ENCODE measurements at places on chromosomes 4 and X.

DNA sequence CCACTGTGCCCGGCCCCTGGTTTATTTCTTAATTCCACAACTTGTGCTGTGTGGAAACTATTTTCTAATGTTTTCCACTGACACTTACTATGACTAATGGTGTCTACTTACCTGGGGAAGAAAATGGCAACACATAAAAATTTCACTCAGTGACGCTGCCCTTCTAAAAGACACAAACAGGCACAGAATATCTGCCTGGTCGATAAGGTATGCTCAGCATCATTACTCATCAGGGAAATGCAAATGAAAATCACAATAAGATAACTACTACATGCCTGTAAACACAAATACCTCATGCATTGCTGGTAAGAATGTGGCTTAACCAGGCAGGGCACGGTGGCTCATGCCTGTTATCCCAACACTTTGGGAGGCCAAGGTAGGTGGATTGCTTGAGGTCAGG, 61.6 kb downstream of the UBE2K start:
- DNase-seq, result no peak

GRCh38 chrX:10945498-10945897, 165.6 kb upstream of the HCCS start:
- peak; percentile 59 for DNase-seq

DNA sequence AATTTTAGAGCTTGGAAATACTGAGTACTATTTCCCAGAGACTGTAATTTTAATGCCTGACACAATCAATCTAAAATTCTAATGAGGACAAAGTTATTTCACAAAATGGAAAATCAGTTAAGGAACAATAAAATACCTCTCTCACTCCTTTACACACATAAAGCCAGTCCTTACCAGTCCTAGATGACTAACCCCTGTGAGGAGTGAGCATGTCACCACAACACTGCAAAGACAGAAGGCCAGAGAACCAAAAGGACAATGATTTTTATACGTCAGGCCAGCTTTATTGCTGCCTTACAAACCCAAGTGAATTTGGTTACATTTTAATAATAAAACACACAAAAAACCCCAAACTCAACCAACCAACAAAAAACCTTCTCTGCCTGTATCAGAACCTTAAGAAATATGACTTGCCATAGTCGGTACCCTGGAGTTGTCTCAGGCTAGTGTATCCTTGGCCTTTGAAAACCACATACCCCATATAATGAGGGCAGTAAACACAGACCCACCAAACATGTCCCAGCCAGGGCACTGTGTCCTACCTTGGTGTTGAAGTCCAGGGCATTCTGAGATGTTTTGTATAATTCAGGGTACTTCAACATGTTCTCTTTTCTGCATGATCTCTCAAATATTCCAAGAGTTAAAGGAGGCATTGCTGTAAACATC, 57.6 kb downstream of the SHISA3 start:
- no peak for DNase-seq

- DNase-seq, result peak; percentile 50
Observed at GRCh38 chr4:41256131-41256739, 493 bp upstream of the UCHL1 start.

DNA sequence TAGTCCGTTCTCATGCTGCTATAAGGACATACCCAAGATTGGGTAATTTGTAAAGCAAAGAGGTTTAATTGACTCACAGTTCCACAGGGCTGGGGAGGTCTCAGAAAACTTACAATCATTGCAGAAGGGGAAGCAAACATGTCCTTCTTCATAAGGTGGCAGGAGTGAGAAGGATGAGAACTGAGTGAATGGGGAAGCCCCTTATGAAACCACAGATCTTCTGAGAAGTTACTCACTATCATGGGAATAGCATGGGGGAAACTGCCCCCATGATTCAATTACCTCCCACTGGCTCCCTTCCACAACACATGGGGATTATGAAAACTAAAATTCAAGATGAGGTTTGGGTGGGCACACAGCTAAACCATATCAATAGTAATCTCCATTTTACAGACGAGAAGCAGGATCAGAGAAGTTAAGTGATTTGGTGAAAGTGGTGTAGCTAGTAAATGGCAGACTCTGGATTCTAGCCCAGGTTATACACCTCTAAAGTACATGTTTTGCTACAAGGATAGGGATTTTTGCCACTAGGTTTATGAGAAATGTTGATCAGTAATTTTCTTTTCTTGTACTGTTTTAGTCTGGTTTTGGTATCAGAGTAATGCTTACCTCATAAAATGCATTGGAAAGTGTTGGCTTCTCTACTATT, 47.3 kb upstream of the C1GALT1C1 start:
- no peak for DNase-seq

DNA sequence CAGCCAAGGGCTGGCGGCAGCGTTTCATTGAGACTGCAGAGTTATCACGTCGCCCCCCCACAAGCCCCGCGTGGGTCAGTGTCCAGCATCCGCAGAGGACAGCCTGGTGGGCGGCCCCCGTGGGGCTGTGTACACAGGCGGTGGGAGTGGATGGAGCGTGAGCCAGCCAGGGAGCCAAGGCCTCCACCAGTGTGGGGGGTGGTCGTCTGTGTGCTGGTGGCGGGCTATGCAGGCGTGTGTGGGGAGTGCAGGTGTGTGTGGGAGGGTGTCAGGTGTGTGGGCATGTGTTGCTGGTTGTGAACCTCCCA, 56.5 kb upstream of the NKX1-1 start:
- no peak for DNase-seq

DNA sequence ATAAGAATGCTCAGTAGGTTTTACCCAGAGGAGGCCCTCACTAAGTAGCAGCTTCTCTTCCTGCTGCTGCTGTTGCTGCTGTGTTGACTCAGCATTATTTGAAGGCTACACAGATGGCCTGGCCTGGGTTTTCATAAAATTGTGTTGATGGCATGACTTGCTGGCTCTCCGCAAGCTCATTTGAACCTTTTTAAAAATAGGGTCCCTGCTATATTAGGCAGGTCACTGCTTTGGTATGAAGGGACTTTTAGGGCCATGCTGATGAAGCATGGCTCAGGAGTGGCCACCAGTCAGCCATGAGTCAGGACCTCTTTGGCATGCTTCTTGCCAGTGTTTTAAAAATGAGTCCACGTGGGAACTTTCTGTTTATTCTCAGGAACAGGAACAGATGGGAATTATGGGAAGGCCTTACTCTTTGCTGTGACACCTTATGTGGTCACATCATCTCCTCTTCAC, 128.7 kb downstream of the MID1IP1 start:
- peak; percentile 70 for DNase-seq

GRCh38 chr4:876780-877179, 50.9 kb upstream of the CPLX1 start:
- DNase-seq, result no peak

DNA sequence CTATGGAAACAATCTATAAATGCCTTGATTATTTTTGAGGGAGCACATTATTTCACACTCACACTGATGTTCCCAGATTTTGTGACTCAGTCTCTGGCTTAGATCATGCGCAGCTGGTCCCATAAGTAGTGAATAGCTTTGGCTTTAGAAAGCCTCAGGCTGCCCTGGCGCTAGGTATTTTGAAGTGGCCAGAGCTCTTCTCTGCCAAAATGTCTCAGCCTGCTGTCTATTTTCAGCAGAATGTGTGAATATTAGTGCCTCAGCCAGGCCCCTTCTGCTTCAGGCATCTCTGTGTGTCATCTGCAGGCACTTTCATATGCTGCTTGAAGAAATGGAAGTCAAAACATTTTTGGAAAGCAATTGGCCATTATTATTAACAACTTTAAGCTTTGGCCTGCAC, 931.0 kb upstream of the INTU start:
- peak; percentile 94 for DNase-seq

DNA sequence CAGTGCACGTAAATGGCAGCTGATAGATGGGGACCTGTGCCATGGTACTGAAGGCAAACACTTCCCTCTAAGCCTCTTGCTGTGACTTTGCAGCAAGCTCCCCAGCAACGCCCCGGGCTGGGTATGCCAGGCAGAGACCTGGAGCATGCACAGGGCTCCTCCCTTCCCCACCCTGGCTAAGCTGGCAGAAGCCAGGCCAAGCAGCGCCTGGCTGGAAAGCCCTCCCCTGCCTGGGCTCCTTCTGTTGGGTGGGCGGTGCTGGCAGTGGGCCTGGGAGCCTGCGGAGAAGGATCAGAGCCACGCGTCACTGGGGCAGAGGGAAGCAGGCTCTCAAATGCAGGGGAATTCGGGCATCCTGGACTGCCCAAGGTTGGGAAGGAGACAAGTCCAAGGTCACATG, 3.6 kb downstream of the ATP2B3 start:
- DNase-seq, result no peak

DNA sequence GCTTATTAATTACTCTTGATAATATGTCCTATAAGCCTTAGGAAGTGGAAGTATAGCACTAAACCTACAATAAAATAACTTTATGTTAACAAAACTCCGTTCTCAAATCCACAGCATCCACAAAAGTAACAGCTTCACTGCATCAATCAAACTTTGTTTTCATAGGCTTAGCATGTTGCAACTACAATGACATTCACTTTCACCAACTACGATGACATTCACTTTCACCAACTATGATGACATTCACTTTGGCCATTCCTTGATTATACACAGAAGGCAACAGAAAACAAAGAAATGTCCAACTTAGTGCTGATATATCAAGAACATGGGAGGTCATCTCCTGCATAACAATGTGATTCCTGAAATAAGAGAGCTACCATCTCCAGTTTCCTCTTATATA, 44.3 kb downstream of the FBXL5 start:
- DNase-seq, result no peak

- peak; percentile 95 for DNase-seq
Observed at GRCh38 chrX:134669378-134670098, 11.3 kb upstream of the PLAC1 start.

- DNase-seq, result peak; percentile 65
Observed at GRCh38 chrX:15468036-15468435, 25.1 kb downstream of the PIR start.

DNA sequence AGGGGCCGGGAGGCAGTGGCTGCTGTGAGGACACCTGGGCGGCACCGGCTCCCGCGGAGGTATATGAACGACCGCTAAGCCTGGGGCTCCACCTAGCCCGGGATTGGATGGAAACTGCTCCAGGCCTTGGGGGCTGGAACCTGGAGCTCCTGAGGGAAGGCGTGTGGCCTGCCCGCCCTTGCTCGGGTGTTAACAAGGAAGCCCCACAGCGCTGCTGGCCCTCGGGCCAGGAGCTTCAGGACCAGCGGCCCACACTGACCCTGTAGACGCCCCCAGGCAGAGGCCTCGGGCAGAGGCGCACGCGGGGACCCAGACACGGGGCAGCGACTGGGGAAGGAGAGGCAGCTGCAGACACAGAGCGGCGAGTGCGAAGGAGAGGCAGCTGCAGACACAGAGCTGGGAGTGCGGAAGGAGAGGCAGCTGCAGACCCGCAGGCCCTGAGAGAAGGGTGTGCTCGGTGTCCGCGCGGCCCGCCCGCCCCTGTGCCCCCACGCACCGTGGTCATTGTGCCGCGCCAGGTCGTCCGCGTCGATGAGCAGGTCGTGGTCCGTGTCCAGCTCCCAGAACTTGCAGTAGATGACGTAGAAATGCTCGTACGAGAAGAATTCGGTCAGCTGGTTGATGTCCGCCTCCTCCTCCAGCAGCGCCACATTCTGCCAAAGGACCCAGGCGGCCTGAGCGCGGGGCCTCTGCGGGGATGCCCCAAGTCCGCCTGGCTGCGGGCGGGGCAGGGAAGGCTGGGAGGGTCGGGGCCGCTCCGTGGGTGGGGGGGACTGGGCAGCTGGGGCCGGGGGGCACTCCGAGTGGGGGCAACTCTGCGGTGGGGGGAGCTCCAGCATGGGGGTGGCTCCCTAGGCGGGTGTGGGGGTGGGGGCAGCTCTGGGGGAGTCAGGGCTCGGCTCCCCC, 26.7 kb upstream of the GTPBP6 start:
- DNase-seq, result no peak

DNA sequence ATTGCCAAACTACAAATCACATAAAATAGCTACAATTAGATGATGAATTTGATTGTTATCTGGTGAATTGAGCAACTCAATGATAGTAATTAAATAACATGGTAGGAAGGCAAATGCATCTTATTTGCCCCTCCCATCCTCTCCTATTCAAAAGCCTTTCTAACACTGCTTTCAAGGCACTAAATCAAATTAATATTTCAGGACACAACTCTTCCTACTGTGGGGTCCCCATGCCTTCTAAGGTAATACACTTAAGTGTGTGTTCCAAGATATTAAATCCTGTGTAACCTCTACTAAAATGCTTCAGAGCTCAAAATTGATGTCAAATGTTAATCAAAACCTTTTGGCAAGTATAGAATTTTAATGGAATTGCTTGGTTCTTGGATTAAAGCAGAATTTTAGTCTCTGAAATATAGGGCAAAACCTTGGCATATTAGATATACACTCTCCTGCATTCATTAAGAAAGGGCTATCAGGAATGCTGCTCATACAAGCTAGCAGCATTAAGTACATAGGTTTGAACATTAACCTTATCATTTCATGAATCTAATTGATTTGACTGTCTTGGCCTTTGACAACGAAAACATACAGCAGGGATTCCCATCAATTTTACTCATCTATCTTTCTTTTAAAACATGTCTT, 371.8 kb upstream of the GALNTL6 start:
- DNase-seq, result no peak

GRCh38 chr4:183288955-183289354, 31.1 kb downstream of the CLDN22 start:
- no peak for DNase-seq

- DNase-seq, result no peak
Observed at GRCh38 chr4:2485956-2486355, 17.1 kb downstream of the RNF4 start.

- peak; percentile 1 for DNase-seq
Observed at GRCh38 chrX:16771483-16772398, 14.5 kb upstream of the TXLNG start.

- no peak for DNase-seq
Observed at GRCh38 chr4:39484582-39485272, 25.9 kb downstream of the LIAS start.

- no peak for DNase-seq
Observed at GRCh38 chrX:136126371-136126770, 21.0 kb upstream of the FHL1 start.

- no peak for DNase-seq
Observed at GRCh38 chrX:48520976-48521352, 644 bp upstream of the EBP start.

DNA sequence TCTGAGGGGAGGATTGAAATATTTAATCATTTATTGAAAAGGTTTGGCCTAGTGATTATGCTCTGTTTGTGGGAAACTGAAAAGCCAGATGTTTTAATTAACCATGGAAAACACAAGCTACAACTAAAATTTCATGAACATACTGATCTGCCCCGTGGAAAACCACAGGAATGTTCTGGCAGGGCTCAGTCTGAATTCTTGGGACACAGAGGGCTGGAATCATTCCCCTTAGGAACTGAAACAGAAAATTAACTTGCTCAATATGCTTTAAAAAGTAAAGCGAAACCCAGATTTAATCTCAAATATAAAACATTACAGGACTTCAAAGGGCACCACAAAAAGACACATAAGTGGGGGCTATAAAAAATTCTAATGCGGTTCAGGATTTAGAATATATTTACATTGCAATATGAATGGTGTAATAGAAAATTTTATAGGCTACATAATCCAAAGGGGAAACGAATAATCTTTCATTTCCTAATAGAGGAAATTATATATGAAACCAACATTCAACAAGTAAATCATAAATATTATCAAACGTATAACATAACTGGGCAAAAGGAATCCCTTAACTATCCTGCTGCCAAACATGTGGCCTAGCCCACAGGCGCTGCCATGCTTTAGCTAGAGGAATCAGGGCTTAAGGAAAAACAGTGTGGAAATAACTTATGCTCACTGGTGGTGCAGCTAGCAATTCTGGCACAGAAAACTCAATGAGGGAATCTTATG, 70.9 kb downstream of the APBB2 start:
- DNase-seq, result peak; percentile 99
